KG1 (cell line): ENCODE measurements at places on chromosomes 4 and X.

DNA sequence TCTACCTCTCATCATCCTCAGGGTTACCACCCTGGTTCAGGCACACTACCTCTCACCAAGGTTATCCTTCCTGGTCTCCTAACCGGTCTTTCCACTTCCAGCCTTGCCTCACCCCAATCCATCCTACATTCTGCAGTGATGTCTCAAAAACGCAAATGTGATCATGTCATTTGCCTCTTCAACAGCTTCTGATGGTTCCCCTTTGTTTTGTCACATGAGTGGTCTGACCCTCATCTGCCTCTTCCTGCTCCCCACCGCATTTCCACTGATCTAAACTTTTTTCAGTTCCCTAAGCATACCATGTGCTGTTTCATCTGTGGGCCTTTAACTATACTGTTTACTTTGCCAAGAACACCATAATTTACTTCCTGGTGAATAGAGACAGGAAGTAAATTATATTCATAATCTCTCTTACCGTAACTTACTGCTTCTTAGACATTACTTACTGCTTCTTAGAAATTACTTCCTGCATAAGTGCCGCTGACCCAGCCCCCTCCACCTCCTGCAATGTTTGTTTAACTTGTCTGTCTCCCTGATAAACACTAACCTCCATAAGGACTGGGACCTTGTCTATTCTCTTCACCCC, 27.1 kb upstream of the NSUN7 start:
- DNase-seq = no peak

- no peak for DNase-seq
These were observed 478.0 kb downstream of the PDHA2 start for GRCh38 chr4:96317891-96318290.

DNA sequence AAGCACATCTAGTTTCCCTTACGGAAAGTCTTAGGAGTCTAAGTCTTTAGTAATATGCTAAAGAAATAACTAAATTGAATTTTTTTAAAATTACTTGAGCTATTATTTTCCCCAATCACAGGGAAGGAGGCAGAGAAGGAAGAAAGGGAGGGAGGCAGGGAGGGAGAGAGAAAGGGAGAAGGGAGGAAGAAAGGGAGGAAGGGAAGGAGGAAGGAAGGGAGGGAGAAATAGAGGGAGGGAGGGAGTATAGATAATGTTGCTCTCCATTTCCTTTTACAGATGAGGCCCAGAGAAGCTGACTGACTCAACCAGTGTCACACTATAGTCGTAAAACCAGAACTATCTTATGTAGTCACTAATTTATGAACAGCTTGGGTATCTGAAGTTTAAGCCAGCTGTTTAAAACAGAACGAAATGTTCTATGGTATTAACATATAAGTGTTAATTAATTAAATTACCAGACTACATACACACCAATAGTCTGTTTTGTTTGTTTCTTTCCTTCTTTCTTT, 14.6 kb downstream of the SH3RF1 start:
- no peak for DNase-seq

DNA sequence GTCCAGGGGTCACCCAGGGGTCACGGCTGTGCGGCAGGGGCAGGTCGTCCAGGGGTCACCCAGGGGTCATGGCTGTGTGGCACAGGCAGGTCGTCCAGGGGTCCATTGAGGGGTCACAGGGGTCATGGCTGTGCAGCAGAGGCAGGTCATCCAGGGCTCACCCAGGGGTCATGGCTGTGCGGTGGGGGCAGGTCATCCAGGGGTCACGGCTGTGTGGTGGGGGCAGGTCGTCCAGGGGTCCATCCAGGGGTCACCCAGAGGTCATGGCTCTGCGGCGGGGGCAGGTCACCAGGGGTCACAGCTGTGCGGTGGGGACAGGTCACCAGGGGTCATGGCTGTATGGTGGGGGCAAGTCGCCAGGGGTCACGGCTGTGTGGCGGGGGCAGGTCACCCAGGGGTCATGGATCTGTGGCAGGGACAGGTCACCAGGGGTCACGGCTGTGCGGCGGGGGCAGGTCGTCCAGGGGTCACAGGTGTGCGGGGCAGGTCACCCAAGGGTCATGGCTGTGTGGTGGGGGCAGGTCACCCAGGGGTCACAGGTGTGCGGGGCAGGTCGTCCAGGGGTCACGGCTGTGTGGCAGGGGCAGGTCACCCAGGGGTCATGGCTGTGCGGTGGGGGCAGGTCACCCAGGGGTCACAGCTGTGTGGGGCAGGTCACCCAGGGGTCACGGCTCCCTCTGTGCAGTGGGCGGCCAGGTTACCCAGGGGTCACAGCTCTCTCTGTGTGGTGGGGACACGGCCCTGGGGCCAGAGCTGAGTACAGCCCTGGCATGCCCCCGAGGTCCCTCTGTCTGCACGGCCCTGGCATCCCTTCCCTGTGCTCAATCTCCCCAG, 16.0 kb downstream of the ATP5ME start:
- no peak for DNase-seq

DNA sequence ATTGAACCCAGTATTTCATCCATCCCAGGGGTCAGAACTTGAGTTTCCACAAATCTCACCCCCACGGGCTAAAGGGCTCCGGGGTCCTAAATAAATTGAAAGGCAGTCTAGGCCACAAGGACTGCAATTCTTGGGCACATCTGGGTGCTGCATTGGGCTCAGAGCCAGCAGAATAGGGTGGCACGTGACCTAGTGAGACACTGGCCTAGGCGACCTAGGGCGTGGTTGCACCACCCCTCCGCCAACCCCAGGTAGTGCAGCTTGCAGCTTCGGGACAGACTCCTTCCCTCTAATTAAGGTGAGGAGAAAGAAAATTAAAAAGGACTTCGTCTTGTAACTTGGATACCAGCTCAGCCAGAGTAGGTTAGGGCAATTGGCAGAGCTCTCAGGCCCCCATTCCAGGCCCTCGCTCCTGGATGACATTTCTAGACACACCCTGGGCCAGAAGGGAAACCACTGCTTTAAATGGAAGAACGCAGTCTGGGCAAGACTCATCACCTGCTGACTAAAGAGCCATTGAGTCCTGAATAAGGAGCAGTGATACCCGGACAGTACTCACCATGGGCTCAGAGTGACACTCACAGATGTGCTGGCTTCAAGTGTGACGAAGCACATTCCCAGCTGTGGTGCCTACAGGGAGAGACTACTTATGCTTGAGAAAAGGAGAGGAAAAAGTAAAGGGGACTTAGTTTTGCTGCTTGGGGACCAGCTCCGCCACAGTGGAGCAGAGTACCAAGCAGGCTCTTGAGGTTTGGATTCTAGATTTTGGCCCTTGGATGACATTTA, 735.4 kb downstream of the FSTL5 start:
- no peak for DNase-seq

- no peak for DNase-seq
These were observed 227.9 kb downstream of the GPM6A start for GRCh38 chr4:175584172-175584571.

- no peak for DNase-seq
These were observed 3.4 kb downstream of the ATP1B4 start for GRCh38 chrX:120365320-120365719.

GRCh38 chr4:140309124-140309870, 64.1 kb upstream of the SCOC start:
- no peak for DNase-seq

GRCh38 chrX:140572724-140573123, 67.9 kb upstream of the SOX3 start:
- no peak for DNase-seq

- DNase-seq = no peak
These were observed 44.6 kb upstream of the ANKRD50 start for GRCh38 chr4:124757126-124757525.

GRCh38 chrX:105328773-105329172, 108.3 kb upstream of the TEX13A start:
- DNase-seq = no peak
